ENCODE measurements at places on chromosomes 7 and 10.

GRCh38 chr7:30173058-30173897 is 38.5 kb downstream of the MTURN start:
- peak; percentile 96 for DNase-seq

DNA sequence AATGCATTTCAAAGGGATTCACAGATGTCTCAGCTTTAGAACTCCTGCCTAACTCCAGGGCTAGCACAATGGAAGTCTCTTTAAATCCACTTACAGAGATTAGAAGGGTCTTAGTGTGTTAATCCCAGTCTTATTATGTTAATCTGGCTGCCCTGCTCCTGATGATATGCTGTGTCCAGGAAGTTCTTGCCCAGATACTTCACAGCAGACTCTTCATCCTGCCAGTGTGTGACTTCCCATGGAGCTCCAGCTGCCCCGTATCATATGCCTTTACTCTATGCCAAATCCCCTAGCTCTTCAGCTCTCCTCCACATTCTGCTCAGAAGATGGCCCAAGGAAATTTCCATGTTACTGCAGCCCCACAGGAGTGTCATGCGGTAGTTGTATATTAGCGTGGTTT is 533.8 kb downstream of the GALNT17 start:
- DNase-seq: no peak

DNA sequence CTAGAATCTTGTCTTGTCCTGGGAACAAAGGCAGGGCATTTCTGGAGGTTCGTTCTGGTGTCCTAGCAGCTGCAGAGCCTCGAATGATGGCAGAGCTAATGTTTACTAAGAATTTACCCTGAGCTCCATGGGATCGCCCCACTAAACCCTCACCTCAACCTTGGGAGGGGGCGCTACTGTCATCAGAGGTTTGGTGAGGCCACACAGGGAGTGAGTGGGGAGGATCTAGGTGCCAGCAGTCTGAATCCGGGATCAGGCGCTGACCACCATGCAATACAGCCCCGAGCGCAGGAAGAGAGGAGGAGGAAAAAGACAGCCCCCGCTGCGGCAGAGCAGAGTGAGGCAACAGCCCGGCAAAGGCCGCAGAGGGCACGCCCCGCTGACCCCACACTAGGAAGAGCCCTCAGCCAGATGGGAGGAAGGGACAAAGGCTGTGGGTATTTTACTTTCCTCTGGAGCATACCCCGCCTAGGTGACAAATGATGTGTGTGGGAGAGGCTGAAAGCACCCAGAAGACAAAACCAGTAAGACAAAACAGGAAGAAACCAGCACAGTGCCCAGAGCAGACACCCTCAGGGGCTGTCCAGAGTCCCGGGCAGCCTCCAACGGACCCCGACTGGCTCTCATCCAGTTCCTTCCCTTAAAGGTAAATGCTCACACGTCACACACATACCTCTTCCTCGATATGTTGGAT is 103.5 kb downstream of the FAM53B start:
- DNase-seq: no peak

GRCh38 chr7:118151671-118152070 is 32.3 kb upstream of the LSM8 start:
- no peak for DNase-seq

DNA sequence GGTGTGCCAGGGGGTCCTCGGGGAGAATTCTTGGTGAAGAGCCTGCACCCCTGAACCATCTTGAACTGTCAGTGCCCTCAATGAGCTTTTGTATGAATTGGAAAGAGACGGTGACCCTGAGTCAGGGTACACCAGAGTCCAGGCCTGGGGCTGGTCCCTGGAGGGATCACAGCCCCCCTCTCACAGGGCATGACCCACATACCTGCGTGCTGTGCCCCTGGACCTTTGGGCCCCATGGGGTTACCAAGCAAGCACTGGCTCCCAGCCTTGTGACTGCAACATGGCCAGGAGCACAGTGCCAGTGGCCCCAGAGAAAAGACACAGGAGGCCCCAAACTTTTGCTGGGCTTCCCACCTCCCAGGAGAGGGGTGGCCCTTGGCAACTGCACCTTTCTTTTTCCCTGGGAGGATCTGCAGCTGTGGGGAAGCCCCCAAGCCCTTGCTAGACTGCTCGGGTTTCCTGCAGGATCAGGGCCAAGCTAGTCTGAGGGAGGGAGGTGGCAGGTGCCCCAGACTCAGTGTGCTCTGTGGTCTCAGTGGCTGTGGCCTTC is 153.5 kb downstream of the ZNF248 start:
- DNase-seq: no peak

Data from NCI-H345 (cell line).